ENCODE measurements at places on chromosomes 6 and 20.

DNA sequence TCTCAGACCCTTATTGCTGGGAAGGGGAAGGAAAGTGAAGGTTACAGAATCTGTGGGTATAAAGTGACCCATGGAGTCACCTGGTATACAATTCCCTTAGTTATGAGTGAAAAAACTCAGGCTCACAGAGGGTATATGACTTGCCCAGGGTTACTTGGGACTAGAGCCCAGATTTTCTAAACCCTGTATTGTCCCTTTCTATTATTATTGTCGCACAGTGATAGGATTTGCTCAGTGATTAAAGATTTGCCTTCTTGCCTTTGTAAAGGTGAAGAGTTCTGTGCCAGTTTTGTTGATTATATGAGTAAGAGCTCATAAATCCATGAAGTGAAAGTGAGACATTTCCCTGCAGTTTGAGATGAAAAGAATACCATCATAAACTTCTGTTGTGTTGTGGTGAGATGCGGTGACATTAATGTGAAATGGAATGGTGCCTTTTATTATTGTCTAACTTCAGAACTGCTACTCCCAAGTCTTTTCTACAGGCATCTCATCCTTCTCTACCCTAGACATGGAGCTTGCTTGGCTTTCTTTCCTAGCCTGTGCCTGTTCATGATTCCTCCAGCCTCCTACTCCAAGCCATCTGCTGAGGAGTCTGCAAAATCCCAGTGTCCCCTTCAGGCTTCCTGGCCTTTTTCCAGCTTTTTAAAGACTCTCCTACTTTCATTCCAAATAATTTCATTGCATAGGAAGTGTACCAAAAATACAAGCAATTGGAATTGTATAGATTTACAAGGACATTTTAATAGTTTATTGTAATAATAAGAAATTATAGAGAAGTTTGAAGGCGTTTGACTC is 33.5 kb upstream of the ADIG start:
- DNase-seq, result no peak

GRCh38 chr6:14811775-14812428 is 434.0 kb upstream of the JARID2 start:
- DNase-seq, result no peak

- DNase-seq, result no peak
These were observed 12.7 kb upstream of the SMOC2 start for GRCh38 chr6:168428052-168428826.

DNA sequence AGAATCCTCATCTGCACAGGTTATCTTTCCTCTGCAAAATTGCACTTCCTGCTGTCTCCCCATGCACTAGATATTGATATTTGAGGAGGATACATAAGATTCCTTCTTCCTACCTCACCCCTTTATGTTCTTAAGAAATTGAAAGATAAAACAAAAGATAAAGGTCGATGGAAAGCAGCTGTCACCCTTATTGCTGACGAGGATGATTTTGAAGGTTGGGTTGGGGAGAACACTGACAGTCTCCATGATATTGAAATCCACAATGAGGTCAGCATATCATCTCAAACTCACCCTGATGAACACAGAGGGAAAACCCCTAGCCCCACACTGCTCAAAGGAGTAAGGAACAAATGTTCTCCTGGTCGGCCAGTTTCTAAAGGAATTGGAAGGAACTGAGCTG is 110.6 kb upstream of the FUT9 start:
- no peak for DNase-seq

DNA sequence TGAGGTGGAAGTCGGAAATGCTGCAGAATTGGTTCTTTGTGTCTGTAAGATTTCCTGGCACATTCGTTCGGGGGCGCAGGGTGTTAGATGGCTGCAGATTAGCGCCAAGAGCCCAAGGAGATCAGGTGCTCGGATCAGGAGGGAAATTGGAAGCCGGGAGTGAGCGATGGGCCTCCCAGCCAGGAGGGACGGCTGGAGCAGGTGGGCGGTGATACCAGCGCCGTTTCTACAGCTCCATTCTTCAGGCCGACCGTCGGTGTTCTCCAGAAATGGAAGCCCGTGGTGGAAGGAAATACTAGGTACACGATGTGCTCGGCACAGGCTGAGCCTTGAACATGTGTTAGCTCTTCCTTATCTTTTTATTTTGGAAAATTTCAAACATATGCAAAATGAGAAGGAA is 6.5 kb downstream of the SIRPA start:
- DNase-seq, result no peak

DNA sequence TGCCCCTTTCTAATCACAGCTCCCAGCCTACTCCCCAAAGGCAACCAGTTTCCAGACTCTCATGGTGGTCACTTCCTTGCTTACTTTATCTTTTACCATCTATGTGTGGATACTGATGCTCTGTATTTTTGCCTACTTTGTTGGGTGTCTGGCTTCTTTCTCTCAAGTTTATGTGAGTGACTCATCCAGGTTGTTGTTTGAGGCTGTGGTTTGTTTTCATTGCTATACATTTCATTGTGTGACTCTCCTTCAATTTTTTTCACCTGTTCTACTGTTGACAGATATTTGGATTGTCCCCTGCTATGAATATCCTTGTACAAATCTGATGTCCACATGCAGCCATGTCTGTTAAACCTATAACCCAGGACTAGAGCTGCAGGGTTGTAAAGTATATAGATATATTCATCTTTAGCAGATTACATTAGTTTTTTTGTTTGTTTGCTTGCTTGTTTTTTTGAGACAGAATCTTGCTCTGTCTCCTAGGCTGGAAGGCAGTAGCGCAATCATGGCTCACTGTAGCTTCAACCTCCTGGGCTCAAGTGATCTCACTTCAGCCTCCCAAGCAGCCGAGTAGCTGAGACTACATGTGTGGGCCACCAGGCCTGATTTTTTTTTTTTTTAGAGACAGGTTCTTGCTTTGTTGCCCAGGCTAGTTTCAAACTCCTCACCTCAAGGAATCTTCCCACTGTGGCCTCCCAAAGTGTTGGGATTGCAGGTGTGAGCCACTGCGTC is 72.9 kb upstream of the EEF1E1 start:
- no peak for DNase-seq

DNA sequence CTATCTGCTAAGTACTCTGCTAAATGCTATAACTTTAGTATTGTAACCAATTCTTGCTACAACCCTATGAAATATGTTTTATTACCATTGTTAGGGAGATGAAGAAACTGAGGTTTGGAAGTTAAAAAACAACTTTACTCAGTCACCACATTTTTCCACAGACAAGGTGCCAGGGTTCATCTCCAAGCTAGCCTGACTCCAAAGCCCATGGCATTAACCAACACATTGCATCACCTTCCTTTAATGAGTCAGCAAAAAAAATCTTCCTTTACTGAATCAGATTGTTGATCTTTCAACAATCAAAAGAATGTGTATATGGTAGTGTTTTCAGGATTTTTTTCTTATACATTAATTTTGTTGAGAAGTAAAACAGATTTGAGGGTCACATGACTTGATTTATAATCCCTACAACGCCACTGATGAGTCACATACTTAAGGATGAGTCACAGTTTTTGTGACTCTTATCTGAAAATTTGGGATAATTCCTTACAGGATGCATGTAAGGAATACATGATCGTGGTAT is 41.5 kb downstream of the MAN1A1 start:
- no peak for DNase-seq

DNA sequence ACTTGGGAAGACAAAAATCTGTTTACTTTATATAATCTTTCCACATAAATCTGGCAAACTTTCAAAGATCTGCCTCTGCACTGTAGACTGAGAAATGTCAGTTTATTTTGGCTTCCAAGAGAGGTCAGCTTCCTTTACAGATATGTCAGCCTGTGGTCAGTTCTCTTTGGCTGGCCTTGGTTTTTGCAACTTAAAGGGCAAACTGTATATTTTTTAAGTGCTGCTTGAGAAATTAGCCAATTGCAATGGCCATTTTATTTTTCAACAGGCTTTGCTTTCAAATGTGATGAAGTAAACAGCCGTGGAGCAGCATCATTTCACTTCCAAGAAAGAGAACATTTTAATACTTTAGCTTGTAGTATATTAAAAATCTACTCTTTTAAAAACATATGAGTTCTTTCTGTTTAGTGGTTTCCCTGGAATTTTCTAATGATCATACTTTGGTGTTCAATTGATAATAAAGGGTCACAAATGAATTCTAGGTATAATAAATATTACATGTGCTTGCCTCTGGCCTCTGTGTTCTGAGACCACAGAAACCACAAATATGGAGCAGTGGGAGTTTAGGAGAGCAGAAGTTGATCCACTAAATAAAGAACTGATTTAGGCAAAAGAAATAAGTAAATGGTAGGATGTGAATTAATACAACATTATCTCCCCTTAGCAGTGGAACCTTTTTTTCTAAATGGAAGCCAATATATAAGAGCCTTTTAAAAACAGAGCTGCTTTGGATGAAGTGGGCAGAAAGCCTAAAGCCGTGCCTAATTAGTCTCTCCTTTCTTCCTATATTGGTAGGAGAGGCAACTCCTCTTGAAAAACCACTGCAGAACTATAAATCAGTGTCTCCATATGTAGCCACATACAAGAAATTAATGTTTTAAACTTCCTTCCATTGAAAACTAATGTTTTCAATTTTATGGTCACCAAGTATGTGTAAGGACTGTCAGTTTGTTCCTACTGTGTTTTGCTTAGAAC is 16.2 kb downstream of the ADGRB3 start:
- no peak for DNase-seq

DNA sequence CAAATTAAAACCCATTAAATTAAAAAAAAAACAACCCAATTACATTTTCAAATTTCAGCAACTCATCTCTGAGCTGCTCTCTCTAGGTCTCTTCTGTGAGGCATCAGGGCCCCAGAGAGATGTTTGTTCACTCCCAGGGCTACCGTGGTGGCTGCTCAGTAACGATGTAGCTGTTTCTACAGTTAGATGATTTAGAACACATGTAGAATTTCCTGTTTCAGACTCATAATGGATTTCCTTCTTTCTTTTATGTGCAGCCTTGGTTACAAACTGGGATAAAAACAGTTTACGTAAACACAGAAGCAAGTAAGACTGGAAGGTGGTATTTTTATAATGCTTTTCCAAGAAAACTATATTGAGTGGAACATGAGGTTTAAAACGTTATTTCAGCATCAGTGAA is 116.1 kb upstream of the CCN2 start:
- no peak for DNase-seq

DNA sequence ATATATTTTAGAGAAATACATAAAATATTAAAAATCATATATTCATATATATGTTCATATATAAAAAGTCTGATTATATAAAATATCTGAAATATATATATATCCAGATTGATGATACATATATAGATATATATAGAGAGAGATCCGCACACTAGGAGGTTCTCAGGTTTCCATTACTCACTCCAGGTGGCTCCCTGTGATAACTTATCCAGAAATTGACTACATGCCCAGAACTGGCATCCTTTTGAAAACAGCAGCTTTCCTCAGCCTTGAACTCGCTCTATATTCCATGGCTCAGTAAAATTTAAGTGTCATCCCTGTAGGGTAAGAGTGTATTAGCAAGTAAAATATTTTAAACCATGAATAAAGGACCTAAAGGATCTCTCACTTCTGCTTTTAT is 206.8 kb downstream of the TINAG start:
- DNase-seq, result no peak

- no peak for DNase-seq
These were observed 1.4 kb upstream of the LAMA5 start for GRCh38 chr20:62368392-62368975.

GRCh38 chr6:10719296-10719963 is 3.4 kb upstream of the TMEM14C start:
- no peak for DNase-seq

- no peak for DNase-seq
These were observed 20.3 kb downstream of the KIZ start for GRCh38 chr20:21146215-21146614.

GRCh38 chr6:139064981-139065665 is 36.6 kb downstream of the ABRACL start:
- no peak for DNase-seq

DNA sequence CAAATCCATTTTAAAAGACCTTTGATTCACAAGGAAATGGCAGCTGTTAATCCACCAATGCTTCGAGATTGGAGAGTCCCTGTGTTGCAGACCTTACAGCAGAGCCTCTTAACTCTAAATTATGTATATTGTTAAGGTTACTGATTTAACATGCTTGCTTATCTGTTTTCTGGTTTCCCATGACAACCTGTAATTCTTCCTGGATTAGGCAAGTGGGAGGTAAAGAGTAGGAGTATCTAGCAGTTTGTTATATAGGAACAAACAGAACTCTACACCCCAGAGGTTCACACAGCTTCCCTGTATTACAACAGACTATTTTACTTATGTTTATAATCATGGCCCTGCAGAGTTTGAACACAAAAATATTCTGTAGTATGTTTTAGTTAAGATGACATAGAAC is 39.5 kb downstream of the NKX2-4 start:
- no peak for DNase-seq

DNA sequence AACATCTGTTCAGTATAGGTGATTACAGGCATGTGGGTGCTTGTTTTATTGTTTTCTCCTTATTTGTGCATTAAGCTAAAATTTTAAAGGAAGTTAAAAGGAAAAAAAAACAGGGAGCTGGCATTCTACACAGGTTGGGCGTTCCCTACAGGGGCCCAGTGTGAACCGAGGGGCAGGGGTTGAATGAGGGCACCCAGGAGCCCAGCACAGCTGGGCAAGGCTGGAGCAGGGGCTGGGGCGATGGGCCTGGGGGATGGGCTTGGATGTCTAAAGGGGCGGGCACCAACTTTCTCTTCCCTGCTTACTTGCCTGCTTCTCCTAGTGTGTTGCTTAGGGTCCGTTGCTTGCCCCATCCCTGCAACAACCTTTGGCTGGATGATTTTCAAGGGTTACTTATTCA is 230.2 kb upstream of the RNF24 start:
- DNase-seq, result no peak

DNA sequence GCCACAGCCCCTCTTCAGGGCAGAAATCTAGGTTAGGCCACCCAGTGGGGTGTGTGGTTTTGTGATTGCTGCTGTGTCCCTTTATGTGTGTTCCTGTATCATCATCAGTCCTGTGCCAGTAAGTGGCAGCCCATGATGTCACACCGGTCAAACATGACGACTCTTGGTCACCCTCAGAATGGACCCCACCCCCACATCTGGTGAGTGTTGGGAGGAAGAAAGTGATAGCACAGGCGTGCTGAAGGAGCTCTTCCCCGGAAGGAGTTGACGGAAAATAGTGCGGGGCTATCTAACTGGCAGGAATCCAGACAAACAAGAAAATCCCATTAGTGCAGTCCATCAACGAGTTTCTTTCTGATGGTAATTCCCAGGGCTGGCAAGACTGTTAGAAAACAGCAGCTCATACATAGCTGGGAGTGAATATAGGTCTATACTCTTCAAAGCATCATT is 33.4 kb upstream of the IL17A start:
- no peak for DNase-seq

GRCh38 chr20:18279242-18279641 is 9.1 kb upstream of the ZNF133 start:
- DNase-seq, result no peak

- DNase-seq, result no peak
These were observed 71.0 kb upstream of the MRAP2 start for GRCh38 chr6:83962582-83962981.

DNA sequence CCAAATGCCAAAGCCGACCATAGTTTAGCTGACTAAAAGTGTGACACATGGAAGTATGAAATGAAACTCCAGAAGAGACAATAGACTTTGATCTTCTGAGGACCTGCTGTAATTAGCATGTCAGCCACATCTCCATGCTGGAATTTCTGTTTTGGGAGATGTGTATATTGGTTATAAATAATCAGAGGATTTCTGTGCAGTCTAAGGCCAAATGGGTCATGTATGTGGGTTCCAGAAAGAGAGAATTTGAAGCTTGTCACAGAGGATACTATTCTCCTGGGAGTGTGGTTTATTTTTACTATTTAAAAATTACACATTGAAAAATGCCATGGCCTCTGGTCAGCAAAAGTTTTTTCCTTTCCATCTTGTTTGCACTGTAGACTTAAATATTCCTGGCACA is 405.5 kb upstream of the PLCB4 start:
- DNase-seq, result no peak

Measured in amygdala (tissue), 56 donors.